Activated T-helper 17 cell treated with anti-CD3 and anti-CD28 coated beads, Interleukin-2, amount 50 U/mL, for 72 hours (primary cell): ENCODE measurements at places on chromosomes 12 and 14. TPM values are rescaled to one million over a fixed set of nuclear protein-coding genes. Genes with fewer than 3 reads are reported as not detected.

DNA sequence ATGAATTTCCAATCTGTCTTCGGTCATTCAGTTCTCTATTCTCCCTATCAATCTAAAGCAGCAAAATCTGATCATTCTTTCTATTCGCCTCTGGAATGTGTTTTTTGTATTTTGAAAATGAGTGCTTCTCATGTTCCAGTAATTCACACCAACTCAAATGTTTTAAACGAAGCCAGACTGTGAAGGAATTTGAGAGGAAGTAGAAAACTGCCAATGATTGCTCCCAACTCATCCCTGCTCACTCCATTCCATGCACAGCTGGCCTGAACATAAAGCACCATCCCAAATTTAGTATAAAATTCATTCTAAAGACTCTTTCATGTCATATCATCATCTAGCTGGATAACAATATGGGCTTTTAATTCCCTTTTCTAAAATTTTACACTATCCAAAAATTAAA lies 123.8 kb downstream of the DUSP6 start:
- no peak for ATAC-seq

- no peak for ATAC-seq
Observed at GRCh38 chr14:49159081-49159480, 427.1 kb downstream of the RPS29 start.

- peak; percentile 89 for ATAC-seq
Observed at GRCh38 chr14:55071870-55072640, 20.6 kb downstream of the MAPK1IP1L start.

The SLC35F4 gene
- total RNA-seq, result not detected

The NXPH4 gene
- total RNA-seq, result 0.34 TPM

The CISTR gene
- total RNA-seq, result not detected

The M6PR gene
- total RNA-seq, result 144 TPM

DNA sequence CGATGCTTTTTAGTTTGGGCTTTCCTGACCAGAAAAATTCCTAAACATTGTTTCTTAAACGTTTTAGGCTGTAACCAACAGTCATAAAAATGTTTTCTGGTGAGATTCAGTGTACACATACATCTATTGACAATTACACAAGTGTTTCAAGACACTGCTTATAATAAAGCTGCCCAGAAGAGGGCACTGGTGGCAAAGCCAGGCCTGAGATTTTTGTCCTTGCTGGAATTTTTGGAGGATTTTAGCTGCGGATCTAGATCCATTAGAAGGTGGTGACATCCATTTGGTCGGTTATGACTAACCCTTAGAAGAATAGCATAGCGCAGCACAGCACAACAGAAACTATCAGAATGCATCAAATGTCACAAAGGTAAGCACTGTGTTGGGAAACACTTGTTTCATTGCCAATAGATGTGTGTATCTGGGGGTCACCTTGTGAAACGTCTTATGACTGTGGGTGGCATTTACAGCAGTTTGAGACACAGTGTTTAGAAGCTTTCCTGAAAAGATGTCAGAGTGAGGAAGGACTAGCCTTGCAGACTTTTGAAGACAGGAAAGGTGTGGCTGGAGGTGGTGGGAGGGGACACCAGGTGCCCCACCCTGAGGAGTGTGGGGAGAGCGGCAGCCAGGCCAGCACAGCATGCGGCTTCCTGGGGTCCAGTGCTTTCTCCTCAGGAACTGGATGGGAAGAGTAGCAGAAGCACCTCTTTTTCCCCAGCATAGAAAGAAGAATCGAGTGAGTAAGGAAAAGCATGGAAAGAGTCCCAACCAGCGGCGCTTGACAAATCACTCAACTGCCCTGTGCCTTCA lies 54.7 kb upstream of the FKBP4 start:
- no peak for ATAC-seq

GRCh38 chr12:129305851-129306250 lies 452.6 kb downstream of the GLT1D1 start:
- no peak for ATAC-seq

DNA sequence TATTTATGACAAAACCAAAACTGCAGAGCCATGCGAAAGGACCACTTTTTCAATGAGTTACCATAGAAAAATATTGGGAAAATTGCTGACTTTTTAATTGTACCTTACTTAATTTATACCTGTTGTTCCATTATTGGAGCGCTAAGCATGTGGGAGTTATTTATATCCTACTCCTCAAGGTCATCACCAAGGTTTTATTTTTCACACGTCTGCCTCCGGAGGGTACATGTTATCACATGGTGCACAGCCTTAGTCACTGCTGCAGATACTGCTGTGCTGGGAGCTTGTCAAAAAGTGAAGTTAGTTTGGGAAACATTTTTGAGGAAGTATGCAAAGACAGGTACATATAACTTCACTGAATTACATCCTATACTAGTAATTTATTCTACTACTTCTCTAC lies 1444.3 kb downstream of the AACS start:
- ATAC-seq, result no peak

The STYK1 gene
- 0.17 TPM for total RNA-seq

GRCh38 chr12:88579161-88579517 lies 1.1 kb downstream of the KITLG start:
- ATAC-seq, result no peak

The ANO6 gene
- 45.1 TPM for total RNA-seq

DNA sequence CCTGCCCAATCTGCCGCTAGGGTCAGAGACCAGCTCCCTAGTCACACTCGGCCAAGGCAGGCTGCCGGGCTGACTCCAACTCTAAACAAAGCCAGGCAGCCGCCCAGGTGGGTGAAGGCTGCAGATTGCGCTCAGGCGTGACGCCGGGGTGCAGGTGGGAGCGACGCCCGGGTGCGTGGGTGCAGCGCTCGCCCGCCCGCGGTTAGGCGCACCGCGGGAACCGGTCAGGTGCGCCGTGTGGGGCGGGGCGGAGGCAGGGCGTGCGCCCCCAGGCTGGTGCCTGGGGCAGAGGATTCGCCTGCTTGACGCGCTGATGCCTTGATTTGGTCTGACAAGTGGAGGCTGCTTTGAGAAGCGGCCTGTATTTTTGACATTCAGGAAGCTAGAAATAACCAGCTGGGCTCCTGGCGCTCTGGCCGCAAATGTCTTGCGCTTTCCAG lies 126.7 kb upstream of the HIF1A start:
- ATAC-seq, result peak; percentile 38

DNA sequence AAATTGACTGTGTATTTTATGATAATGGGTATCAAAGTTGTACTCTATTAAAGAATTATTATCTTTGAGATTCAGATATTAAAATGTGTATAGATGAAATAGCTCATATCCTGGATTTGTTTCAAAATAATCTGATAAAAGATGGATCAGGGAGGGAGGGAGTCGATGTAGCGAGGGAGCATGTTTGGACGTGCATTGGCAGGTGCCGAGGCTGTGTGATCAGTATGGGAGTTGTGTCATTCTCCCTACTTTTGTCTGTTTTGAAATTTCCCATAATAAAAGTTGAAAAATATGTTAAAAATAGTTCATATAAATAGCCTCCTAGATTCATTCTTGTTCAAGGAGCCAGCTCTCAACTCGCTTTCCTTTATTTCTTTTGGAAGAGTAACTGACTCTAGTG lies 171.6 kb upstream of the HIF1A start:
- no peak for ATAC-seq

GRCh38 chr12:63968673-63969072 lies 124.2 kb downstream of the SRGAP1 start:
- ATAC-seq, result no peak

GRCh38 chr12:750366-751191 lies 1.8 kb upstream of the WNK1 start:
- ATAC-seq, result no peak

DNA sequence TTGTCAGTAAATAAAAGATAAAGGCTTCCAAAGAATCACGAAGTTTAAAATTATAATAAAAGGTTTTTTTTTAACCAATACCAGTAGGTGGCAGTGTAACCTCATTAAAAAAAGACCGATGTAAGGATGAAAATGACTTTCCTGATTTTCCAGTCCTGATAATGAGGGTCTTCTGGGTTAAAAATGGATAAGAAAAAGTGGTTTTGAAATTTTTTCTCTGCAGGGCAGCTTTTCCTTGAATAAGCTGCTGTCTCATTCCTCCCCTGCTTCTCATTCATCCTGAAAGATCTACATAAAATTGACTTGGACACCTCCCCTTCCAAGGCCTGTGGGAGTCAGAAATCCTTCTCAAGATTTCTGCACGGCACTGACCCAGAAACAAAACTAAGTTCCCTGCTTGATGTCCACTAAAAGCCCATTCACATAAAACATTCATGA lies 58.9 kb upstream of the FBXO33 start:
- ATAC-seq, result no peak
